ENCODE measurements at places on chromosomes 12 and 14.
A peak's percentile ranks its signal among the peaks of the same experiment; 100 is the strongest.

- no peak for DNase-seq
Measured at GRCh38 chr12:46567667-46568066, 195.1 kb upstream of the SLC38A2 start.

GRCh38 chr14:56224691-56225681 is 106.8 kb downstream of the PELI2 start:
- no peak for DNase-seq

DNA sequence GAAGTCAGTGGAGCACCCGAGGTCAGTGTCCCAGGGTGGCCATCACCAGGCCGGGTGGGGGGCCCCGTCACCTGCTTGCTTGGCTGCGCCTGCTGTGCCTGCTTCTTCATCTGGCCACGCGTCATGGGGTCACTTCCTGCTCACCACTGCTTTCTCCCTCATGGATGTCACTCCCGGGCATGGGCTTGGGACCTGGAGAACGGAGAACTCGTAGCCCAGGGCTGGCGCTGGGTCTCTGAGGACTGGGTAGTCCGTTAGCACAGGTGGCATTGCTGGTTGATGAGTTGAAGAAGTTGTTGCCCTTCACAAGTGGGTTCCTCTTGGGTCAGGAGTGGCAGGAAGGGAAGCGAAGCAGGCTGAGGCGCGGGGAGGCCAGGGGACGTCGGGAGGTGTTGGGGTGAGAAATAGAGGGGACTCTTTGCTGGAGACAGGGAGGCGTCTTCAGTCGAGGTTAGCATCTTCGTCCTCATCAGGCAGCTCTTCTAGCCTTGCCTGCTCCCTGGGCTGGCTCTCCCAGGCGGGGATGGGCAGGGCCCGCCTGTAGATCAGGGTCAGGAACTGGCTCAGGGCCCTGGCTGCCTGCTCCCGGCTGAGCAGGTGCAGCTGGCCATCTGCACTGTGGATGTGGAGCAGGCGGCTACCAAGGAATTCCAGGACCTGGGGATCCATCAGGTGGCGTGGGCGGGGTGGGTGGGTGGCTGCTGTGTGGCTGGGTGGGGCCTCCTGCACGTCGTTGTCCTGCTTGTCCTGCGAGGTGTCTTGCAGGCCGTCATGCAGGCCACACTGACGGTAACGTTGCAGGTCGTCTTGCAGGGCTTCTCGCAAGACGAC is 23.0 kb downstream of the RTL1 start:
- DNase-seq = no peak

- peak; percentile 54 for DNase-seq
Measured at GRCh38 chr14:20530771-20531571, 25.6 kb downstream of the RNASE10 start.

DNA sequence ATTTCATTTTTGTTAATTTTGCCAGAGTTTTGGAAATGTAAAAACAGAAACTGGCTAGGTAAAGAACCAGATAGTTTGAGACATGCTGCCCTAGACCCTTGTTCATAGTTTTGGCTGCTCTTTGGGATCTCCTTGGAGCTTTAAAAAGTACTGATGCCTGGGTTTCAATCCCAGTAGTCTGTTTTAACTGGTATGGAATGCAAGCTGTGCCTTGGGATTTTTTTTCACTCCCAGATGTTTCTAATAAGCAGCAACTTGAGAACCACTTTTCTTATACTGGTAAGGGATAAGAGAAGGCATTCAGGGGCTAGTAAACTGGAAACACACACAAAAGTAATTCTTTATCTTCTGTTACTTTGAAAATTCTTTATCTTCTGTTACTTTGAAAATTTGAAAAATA is 18.8 kb downstream of the SLC35F4 start:
- no peak for DNase-seq

DNA sequence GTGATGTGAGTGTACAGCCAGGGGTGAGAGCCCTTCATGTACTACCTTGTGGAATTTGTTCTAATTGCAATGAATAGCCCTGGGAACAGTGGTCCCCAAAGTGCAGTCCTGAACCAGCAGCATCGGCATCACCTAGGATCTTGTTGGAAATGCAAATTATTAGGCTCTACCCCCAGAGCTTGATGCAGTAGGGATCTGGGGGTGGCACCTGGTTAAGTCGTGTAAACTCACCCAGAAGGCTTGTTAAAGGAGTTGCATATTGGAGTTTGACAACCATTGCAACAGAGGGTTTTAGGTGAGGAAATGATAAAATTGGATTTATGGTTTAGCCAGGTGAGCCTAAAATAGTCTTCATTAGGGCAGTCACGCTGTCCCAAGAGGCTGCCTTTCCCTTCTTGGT is 73.2 kb downstream of the PLEKHG3 start:
- no peak for DNase-seq

DNA sequence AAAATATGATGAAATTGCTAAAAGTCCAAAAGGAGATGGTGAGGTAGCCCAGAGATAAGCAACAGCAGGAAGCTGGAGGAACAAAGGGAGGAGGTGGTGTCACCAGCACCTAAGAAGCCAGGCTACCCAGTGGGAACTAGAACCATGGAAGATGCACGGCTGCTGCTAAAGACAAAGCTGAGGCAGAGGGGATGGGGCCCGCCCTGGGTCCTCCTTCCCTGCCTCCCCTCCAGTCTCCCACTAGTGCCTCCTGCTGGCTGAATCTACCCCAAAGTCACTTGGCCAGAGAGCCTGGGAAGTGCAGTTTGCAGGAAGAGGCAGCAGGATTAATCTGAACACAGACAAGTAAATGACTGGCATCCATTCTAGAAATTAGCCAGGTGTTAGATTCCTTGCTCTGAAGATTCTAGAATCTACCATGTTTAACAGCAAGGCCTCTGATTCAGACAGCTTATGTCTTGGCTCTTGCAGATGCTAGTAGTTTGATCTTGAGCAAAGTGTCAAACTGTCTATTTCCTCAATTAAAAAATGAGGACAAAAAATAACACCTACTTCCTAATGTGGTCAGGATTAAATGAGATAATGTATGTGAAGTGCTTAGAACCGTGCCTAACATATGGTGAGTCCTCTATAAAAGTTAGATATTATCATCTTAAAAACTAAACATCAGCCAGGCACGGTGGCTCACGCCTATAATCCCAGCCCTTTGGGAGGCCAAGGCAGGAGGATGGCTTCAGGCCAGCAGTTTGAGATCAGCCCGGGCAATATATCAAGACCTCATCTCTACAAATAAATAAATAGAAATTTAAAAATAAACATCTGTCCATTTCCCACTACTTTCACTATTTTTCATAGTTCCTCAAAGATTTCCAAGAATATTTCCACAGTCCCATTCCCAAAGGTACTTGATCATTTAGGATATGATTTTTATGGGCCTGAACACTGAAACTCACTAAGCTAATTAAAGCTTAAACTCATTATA is 5.8 kb upstream of the LRP10 start:
- DNase-seq = no peak

DNA sequence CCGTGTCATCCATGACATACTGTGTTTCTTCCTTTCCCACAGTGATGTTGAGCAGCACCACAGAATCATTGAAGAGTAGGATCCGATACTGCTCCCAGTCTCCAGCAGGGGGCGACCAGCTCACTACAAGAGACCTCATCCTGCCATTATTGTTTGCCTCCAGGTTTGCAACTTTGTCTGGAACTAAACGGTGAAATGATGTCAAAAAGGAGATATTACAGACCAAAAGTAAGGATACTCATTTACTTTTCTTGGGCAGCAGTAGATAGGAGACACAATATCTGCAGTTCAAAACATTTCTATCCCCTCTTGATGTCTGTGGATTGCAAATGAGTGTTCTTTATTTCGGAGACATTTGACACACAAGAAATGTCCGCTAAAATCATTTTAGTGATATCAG is 47.2 kb downstream of the PTPRB start:
- peak; percentile 12 for DNase-seq

DNA sequence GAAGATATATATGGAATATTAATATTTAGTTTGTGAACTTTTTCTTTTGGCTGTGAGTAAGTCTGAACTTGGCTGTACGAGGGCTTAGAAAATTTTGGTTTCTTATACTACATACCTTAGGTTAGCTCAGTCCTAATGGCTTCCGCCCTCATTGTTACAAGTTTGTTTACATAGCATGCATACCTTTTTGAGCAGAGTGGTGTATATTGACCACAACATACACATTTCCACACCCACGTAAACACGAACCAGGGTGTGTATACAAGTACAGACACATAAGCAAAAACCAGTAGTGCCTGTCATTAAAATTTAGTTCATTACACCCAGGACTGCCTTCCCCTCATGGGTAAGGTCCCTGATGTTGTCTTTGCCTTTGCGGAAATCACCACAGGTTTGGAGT is 230.2 kb upstream of the RGS6 start:
- no peak for DNase-seq

DNA sequence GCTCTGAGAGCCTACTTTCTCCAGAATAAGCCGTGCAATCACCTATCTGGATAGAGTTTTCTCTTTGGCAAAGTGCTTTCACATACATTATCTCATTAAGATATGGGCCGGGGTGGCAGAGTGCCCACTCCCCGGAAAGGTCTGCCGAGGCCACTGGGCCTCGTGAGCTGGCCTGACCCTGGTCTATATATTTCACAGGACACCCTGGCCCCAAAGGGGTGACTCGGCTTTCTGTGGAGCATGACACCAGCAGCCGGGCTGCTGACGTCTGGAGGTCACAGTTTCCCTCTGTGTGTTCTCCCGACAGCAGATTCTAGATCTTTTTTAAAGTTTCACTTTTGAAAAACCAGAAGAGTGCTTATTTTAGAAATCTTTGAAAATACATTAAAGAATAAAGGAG is 27.9 kb upstream of the ATP2A2 start:
- no peak for DNase-seq

DNA sequence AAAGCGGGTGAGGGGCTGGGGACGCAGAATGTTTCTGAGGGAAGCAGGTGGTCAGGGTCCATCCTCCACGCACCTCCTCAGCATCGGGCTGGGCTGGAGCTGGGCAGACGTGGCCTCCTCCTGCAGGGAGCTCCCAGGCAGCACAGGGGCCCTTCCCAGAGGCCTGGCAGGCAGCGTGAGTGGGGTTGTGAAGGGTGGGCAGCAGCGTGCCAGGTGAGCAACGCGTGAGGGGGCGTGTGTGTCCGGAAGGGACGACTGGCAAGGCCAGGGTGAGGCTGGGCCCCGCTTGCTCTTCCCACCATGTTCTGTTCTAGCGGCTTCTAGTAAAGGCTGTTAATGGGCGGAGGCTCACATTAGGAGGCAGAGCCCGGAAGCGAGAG is 17.1 kb downstream of the ANKRD9 start:
- no peak for DNase-seq

DNA sequence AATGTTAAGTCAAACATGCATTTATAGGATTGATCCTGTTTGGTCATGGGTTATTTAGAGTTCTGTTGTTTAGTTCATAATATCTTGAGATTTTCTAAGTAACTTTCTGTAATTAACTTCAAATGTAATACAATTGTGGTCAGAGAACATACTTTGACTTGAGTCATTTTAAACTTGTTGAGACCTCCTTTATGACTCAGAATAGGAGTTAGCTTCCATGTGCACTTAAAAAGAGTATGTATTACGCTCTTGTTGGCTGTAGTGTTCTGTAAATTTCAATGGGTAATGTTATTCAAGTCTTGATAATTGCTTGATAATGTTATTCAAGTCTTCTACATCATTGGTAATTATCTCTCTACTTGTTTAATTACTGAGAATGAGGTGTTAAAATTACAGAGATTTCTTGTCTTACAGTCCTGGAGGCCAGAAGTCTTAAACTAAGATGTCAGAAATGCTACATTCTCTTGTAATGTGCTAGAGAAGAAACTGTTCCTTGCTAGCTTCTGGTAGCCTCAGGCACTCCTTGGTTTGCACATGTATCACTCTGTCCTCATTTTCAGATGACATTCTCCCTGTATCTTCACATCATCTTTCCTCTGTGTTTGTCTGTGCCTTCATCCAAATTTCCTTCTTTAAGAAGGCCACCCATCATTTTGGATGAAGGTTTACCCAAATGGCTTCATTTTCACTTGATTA is 197.3 kb downstream of the TMTC3 start:
- DNase-seq = no peak
